ENCODE measurements at places on chromosomes 7 and 10.

- DNase-seq = no peak
These were observed 35.2 kb upstream of the CAV2 start for GRCh38 chr7:116464375-116464774.

DNA sequence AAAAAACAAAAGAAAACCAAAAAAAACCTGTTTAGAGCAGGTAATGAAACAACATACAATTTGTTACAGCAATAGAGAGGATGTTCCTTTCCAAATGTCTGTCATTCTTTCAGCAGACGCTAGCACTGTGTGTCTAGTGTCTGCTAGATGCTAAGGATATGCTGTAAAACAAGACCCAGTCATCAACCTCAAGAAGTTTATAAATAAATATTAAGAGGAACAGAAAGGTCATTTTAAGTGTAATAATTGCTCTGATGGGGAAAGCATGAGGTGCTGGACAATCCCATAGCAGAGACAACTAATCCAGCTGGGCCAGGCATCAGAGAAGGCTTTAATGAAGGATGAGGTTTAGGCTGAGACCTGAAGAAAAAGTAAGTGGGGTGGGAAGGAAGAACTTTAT, 23.3 kb upstream of the ASCC1 start:
- no peak for DNase-seq

- DNase-seq = no peak
These were observed 106.0 kb downstream of the CUBN start for GRCh38 chr10:17023386-17024298.

- DNase-seq = no peak
These were observed 2.9 kb upstream of the NRAP start for GRCh38 chr10:113666682-113667252.

GRCh38 chr10:106537866-106538265, 626.6 kb downstream of the SORCS1 start:
- no peak for DNase-seq

GRCh38 chr10:85545874-85546273, 820.7 kb downstream of the GRID1 start:
- no peak for DNase-seq

DNA sequence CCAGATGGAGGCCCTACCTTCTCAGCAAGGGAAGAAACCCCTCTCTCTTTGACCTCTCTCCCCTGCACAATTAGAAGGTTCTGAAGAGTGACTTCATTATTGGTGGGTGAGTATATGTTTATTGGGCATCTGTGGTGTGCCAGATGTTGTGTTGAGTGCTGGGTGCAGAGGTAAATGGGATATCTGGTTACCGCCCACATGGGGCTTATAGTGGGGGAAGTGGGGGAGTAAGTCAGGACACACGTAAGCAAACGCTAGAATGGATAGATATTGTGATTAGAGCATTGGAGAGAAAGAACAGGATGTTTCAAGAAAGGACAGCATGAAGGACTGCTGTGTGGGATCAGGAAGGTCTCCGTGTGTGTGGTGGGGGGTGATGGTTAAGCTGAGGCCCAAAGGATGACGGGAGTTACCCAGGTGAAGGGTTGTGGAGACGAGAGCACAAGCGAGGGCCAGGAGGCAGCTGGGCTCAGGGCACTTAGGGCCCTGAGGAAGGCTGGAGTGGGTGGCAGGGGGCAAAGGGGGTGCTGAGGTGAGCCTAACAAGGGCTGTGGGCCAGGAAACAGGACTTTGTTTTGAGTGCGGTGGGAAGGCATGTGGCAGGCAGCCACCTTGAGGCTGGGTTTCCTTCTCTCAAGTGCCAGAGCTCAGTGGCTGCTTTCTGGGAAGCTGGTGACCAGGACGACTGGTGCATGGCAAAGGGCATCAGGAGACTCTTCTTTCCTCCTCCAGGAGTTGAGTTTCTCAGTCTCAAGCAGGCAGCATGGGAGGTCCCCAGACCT, 299.9 kb downstream of the RPS24 start:
- peak; percentile 37 for DNase-seq

- no peak for DNase-seq
These were observed 89.4 kb downstream of the NSUN6 start for GRCh38 chr10:18561861-18562551.

DNA sequence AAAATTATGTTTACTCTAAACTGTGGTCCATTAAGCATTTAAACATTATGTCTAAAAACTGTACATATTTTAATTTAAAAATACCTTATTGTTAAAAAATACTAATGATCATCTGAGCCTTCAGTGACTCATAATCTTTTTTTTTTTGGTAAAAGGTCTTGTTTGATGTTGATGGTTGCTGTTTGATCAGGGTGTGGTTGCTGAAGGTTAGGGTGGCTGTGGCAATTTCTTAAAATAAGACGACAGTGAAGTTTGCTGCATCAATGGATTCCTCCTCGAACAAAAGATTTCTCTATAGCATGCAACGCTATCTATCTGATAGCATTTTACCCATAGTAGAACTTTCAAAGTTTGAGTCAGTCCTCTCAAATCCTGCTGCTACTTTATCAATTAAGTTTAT, 180.0 kb upstream of the AHR start:
- no peak for DNase-seq

- no peak for DNase-seq
These were observed 79.6 kb downstream of the LARP4B start for GRCh38 chr10:851901-852300.

- DNase-seq = peak; percentile 76
These were observed 26.0 kb downstream of the LEP start for GRCh38 chr7:128266883-128267594.

DNA sequence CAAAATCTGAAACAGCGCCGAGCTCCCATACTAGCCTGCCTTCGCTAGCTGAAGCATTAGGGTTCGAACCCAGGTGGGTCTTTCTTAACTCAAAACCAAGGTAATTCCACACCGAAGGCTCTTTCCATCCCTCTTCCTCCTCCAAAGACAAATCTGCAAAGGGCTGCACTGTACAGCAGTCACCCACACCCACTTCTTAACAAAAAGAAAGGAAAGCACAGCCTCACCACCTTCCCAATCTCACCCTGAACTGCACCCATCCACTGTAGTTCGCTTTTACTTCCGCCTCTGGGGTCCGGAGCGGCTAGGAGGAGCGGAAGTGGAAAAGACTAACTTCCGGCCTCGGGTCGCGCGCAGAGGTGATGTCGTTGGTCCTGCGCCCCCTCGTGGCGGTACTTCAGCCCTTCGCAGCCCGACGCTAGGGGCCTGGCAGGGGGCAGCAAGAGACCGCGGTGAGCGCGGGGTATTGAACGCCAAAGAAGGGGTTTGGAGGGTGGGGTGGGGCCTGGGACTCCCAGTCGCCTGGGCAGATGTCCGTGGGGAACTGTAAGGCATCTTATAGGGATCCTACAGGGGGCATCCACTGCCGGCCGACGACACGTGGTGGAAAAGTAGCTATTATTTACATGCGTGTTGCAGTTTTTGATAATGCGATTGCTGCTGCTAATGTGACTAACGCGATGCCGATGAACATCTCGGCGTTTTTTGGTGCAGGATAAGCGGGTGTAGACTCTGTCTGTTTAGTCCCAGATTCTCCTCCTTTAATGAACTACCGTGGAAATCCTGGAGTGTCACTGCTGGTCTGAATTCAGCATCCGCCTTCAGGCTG, at the start of gene MTERF1:
TSS of gene MTERF1 (minus strand) at position 290 of the 829 bp plus-strand sequence. CDS start 619 bp downstream, outside the sequence.
- DNase-seq = peak; percentile 96

- peak; percentile 93 for DNase-seq
These were observed 56.4 kb downstream of the NEUROD6 start for GRCh38 chr7:31284106-31284505.

DNA sequence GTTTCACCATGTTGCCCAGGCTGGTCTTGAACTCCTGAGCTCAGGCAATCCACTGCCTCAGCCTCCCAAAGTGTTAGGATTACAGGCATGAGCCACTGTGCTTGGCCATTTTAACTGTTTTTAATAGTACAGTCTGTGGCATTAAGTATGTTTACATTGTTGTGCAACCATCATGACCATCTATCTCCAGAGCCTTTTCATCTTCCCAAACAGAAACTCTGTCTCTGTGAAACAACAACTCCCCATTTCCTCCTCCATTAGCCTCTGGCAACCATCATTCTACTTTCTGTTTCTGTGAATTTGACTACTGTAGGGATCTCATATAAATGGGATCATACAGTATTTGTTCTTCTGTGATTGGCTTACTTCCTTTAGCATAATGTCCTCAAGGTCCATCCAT, 48.3 kb upstream of the SEPHS1 start:
- no peak for DNase-seq

- DNase-seq = no peak
These were observed 763.7 kb upstream of the MBL2 start for GRCh38 chr10:53536322-53536721.

DNA sequence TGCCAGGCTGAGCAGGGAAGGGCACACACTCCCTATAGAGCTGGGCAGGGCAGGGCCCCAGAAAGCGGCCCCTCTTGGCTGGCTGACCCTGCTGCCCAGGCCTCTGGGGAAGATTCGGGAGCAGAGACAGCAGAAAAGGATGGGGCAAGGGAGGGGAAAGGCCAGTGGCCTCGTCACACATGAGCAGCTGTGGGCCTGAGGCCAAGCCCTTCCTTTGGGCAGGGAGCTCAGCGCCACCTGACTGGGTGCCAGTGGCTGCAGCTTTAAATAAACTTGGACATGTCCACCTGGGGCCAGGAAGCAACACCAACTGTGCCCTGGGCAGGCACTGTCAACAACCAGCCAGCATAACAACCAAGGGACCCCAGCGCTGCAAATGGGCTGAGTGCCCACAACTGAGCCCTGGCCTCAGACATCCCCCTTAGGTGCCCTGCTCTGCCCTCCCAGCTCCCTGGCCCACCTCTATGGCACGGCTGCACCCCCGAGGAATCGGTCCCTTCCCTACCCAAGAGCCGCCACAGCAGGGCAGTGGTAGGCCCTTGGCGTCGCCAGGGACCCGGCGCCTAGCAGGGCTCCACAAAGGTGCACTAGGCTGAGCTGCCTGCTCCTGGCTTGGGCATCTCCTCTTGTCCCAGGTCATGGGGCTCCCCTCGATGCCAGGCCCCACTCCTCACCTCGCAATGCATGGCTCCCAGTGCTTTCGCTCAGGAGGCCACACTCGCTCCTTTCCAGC, 2.6 kb downstream of the CAMK2B start:
- DNase-seq = no peak

GRCh38 chr10:60282771-60283353, 106.8 kb downstream of the ANK3 start:
- DNase-seq = no peak

DNA sequence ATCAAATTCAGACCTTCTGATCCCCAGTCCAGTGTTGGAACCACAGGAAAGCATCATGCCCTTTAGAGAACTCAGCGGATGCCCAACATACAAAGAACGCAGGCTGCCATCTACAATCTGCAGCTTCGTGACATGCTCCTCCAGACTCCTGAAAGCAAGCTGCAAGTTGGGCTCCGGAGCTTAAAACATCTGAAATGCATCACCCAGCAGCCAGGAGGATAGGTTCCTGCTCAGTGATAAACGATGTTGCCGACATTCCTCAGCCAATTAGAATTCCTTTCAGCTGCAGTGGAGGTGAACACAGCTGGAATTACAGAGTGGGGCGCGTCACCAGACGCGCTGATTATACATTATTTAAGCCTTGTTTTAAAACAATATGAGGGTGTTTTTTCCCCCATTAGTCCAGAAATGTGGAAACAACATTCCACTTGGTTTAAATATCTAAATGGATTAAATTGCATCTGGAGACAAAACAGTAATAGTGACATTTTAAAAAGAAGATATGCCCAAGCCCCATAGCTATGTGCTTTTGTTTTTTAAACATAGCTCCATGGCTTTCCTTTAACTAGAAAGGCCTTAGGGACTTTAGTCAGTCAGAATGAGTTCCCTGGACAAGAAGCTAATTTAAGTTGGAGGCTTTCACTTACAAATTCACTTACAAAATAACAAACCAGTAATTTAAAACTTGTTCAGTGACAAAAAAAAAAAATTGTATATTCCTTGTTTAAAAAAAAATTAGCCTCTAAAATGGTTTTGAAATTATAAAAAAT, 6.3 kb downstream of the SMURF1 start:
- no peak for DNase-seq

DNA sequence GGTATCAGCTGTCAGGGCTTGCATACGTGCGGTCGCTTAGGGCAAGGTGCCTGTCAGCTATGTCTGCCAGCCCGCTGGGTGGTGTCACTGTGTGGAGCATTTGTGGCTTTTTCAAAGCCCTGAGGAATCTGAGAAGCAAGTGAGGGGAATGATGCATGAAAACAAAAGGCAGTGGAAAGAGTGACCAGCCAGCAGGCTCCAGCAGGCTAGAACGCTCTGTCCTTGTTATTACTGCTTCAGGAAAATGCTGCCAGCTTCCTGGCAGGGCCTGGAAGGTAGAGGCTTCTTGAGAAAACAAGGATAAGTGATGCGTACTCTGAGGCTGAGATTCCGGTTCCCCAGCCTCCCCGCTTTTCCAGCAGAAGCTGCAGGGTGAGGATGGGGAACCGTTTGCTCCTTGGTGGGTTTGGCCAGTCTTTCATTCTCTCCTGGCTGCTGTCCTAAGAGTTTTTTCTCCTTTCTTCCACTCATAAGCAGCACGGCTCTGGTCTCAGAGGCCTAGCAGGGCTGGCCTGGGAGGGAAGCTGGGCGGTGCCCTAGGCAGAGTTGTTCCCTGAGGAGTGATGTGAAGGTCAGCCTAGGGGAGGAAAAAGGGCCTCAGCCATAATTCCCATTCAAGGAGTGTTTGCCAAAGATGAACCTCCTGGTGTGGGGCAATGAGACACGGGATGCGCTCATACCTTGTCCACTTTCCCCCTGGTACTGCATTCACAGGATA, 42.8 kb upstream of the MKLN1 start:
- DNase-seq = no peak

- no peak for DNase-seq
These were observed 152.6 kb downstream of the PTPN20 start for GRCh38 chr10:47063858-47064257.

DNA sequence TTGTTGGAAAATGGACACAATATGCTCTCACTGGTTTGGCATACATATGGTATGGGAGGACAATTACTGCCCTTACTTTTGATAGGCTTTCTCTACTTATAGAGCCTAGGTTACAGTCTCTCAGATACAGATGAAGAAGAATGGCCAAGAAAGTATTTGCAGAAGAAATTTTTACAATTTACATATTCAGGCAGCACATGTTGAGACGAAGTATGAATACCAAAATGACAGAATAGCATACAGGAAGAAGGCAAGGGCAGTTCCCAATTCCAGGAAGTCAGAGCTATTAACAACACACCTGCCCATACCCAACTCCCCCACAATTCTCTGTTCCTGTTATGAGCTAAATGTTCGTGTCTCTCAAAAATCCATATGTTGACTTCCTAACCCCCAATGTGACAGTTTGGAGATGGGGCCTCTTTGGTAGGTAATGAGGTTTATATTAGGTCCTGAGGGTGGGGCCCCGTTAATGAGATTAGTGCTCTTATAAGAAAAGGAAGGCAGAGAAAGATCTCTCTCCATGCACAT, 67.8 kb downstream of the DOCK4 start:
- no peak for DNase-seq

DNA sequence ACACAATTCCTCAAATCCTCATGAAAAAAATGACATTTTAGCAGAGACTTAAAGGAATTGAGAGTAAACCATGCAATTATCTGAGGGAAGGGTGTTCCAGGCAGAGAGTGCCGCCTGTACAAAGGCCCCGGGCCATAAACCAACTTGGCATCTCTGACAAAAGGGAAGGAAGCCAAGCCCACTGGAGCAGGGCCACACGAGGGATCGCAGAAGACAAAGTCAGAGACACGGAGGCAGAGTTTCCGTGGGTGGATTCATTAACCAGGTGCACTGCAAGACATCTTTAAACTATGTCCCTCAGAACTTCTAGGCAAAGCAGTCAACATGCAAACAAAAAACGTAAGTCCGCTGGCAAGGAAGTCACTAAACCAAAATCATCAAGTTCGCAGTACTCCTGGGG, 92.0 kb downstream of the SFMBT2 start:
- DNase-seq = no peak

- no peak for DNase-seq
These were observed 100.2 kb upstream of the MPP7 start for GRCh38 chr10:28403090-28403489.
